ENCODE measurements at places on chromosomes 2 and 18. TPM values are rescaled to one million over a fixed set of nuclear protein-coding genes. Genes with fewer than 3 reads are reported as not detected.

Gene RNF144A
- 0.17 TPM for total RNA-seq

Gene BBS5
- 7.1 TPM for total RNA-seq

Gene TNFRSF11A
- 0.66 TPM for total RNA-seq

Gene EIPR1
- total RNA-seq: 15.2 TPM
